Memory B cell (primary cell): ENCODE measurements at places on chromosomes 3 and 15.

DNA sequence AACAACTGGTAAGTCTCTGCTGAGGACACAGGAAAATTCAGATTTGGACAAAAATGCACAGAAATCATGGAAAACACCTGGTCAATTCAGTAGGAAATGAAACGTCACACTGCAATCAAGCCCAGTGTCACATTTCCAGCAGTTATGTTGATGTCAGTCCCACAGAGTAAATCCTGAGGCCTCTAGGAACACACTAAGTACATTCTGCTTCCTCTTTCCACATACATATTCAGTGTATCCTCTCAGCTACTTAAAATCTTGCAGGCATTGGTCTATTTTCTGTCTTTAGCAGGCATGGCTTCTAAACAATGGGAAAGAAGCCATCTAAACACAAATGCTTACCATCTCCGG, 207.8 kb downstream of the PLCL2 start:
- DNase-seq, result no peak

- DNase-seq, result no peak
These were observed 18.7 kb upstream of the GADL1 start for GRCh38 chr3:30913176-30913575.

DNA sequence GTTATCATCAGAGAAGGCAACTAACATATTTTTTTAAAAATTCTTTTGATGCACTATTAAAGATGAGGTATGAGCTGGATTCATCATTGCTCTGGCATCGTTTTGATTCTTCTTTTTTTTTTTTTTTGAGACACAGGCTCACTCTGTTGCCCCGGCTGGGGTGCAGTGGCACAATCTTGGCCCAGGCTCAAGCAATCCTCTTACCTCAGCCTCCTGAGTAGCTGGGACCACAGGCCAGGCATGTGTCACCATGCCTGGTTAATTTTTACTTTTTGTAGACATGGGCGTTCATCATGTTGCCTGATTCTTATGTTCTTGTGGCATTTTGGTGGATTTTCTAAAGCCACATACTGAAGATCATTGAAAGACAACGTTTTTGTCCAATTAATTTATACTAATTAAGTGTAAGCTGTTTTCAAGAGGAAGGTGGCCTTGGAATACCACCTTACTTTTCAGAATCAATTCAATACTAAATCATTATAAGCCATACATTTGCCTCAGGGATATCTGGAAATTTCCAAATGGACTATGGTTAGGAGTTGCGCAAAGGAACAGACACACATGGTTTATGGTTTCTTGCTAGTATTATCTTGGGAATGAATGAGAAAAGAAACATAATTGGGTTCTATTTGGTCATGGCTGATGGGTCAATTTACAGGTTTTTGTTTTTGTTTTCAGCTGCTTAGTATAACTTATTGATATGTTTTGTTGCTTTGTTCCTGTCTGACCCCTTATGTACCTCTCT, 22.8 kb downstream of the SLC28A2 start:
- DNase-seq, result no peak

- no peak for DNase-seq
These were observed 15.2 kb downstream of the FSTL1 start for GRCh38 chr3:120435621-120436020.

DNA sequence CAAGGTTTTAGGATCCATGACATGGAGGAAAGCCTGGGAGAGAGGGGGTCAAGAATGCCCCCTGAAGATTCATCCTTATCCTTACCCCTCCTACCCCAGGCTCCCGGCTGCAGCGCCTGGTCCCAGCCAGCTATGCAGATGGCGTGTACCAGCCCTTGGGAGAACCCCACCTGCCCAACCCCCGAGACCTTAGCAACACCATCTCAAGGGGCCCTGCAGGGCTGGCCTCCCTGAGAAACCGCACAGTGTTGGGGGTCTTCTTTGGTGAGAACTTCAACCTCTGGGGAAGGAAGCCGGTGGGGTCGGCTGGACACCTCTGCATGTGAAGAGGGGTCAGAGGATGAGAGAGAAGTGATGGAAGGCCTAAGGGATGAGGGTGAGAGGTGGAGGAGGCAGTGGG, 4.3 kb downstream of the DUOX1 start:
- DNase-seq, result no peak

- no peak for DNase-seq
These were observed 10.0 kb downstream of the CNBP start for GRCh38 chr3:129173725-129174124.

- no peak for DNase-seq
These were observed 171.1 kb upstream of the ICE2 start for GRCh38 chr15:60649845-60650548.

DNA sequence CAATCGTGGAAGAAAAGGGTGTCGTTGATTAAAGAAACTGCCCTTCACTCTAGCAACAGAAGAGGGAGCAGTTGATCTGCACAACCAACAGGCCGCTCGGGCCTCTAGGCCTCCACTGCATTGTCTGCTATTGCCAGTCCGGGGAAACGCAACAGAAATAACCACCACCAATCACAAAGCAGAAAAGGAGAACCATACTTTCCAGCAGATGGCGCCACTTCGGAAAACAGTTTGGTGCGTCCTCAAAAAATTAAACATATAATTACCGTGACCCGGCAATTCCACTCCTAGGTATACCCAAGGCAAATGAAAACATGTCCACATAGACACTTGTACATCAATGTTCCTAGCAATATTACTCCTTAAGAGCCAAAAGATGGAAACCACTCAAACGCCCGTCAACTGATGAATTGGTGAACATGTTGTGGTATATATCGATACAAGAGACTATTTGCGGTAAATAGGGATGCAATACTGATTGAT, 154.1 kb downstream of the TJP1 start:
- no peak for DNase-seq

- no peak for DNase-seq
These were observed 63.0 kb downstream of the CHSY1 start for GRCh38 chr15:101188637-101189408.

DNA sequence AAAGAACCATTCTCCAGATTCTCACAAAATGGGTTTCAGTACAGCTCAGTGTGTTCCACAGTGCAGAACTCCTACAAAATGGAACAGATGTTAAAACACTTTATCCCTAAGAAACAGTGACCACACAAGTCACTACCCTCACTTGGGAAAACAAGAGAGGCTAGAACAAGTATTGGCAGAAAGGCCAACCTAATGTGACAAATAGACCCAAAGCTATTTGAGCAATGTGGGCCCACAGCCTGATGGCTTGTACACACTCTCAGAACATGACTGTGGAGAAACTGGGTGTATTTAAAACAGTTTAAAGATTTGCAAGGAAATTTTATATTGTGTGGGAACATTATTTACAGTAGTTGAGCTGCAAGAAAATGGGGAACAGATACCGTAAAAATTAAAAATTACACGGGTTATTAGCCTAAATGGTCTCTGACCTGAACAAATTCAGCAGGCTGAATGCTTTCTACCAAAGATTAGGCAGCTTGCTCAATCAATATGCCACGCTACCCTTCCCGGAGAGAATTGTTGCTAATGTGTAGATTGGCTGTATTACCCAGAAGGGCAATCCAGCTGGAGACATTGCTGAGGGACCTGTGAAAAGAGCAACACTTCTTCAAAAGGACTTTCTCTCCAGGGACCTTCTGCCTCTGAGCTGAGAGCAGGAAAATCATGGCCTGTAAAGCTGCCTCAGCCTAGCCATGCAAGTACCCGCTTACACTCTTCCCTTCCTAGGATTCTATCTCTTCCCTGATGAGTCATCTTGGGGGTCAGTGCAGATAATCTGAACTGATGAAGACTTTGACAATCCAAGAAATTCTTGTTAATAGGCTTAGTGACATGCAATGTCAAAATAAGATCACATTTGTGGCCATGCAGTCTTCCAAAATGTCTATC, 97.1 kb downstream of the STRIT1 start:
- no peak for DNase-seq

GRCh38 chr3:38649500-38650247, at the start of gene SCN5A:
Gene SCN5A, minus strand, starts transcription at chr3:38649687. Its CDS starts 16,380 bp downstream, at chr3:38633307.
- DNase-seq, result no peak

GRCh38 chr3:100605358-100605757, 4.0 kb upstream of the ADGRG7 start:
- no peak for DNase-seq

DNA sequence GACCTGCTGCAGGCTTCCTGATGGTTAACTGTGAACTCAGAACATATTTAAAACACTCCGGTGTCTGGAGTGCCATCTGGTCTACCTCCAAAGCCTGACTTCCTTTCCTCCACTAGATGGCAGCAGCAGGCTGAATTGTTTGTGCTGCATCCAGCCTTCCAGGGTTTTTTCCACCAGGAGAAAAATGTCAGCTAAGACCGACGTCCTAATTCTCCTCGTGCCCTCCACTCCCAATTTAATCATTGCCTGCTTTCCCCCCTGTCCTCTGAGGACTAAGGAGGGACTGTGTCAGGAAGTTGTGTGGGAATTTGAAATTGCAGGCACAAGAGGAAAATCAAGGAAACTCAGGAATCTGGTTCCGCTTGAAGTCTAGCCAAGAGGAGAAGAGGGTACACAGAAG, 165.2 kb upstream of the UMPS start:
- peak; percentile 40 for DNase-seq
